Activated CD4-positive, alpha-beta T cell treated with anti-CD3 and anti-CD28 coated beads for 4 hours (primary cell): ENCODE measurements at places on chromosomes 3 and 15.

GRCh38 chr15:44636976-44637375, 26.5 kb downstream of the SPG11 start:
- DNase-seq: no peak

GRCh38 chr15:48052946-48053345, 67.8 kb upstream of the SLC24A5 start:
- DNase-seq: no peak

- DNase-seq: no peak
Measured at GRCh38 chr3:131036200-131036816, 9.6 kb downstream of the NEK11 start.

DNA sequence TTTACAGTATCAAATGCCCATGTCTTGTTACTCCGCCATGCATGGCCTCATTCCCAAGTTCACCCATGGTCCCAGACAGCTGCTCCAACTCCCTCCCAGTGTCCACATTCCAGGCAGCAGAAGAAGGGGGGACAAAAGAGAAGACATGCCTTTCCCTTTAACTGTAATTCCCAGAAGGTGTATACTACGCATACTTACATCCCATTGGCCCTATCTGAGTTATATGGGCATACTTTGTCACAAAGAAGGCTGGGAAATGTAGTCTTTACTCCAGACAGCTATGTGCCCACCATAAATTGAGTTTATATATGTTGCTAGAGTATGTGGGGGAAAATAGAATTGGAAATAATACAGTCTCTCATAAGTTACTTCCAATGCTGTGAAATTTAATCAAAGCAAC, 70.5 kb downstream of the ERC2 start:
- DNase-seq: no peak

DNA sequence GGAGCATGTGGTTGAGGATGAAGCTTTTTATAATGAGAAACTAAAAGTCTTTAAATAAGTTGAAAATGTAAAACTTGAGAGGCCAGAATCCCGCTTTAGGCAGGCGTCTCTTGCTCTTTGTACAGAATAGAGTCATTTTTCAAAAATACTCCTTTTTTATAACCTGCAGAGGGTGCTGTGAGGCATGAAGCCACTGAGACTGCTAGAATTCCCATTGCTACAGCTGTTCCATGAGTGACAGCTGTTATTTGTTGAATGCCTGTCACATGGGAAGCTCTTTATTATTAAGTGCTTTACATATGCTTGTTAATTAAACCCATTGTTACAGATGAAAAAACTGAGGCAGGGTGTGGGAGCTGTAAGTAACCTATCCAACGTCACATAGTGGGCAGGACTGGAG, 18.5 kb downstream of the MINAR1 start:
- DNase-seq: no peak

DNA sequence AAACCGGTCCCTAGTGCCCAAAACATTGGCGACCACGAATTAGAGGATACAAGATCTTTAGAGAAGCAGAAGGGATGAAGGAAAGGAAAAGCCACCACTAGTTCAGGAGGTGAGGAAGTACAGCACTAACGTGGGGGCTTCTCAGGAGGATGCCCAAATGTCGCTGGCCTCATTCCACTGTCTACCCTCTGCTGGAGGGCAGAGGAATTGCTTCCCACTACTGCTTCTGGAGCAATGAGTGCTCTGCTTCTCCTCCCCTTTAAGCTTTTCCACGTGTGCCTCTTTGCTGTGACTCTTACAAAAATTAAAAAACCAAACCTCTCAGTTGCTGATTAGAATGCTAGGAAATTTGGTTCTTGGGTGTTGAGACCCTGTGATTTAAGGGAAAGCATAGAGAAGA, 281.3 kb downstream of the CLSTN2 start:
- no peak for DNase-seq
